ENCODE measurements at places on chromosomes 11 and 22.

DNA sequence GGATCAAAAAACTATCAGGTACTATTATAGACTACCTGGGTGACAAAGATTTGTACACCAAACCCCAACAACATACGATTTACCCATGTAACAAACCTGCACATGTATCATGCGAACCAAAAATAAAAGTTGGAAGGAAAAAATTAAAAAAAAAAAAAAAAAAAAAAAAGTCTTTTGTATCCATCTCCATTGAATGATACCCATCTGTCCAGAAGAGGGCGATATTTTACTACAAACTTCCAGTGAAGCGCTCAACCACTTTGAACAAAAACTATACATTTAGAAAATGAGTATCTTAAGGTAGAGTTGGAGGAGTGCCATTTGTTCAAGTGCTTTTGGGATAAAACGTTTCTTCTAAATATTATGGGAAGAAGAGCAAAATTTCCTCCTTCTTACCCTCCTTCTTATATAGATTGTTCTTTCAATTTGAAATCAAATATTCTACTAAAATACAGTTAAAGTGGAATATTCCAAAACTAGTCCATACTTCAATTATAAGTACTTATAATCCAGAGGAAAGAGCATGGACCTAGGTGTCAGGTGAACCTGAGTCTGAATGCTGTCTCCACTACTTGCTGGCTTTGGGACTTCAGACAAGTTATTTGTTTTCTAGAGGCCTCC lies 23.3 kb downstream of the ARL14EP start:
- peak; percentile 91 for DNase-seq

- no peak for DNase-seq
Measured at GRCh38 chr11:65912845-65913244, 6.0 kb downstream of the C11orf68 start.

GRCh38 chr11:13152264-13152663 lies 125.3 kb upstream of the BMAL1 start:
- DNase-seq, result no peak

DNA sequence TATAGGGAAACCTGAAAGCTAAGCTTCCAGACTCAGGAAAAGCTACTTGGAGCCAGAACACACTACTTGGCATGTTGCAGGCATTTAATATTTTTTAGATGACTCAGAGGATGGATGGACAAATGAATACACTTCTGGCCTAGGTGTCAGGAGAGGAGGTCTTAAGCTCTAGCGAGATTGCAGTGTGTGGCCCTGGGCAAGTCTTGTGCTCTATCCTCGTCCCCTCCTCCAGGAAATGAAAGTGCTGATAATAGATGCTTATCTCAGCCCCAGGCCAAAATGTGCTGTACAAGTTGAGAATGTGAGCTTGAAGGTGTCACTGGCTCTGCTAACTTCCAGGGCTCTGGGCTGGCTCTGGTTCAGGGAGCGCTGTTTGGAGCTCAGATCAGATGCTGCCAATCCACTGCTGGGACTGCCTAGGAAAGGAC lies 136.3 kb downstream of the PKNOX2 start:
- DNase-seq, result no peak

- no peak for DNase-seq
Measured at GRCh38 chr22:50176850-50177536, 6.5 kb downstream of the PANX2 start.

DNA sequence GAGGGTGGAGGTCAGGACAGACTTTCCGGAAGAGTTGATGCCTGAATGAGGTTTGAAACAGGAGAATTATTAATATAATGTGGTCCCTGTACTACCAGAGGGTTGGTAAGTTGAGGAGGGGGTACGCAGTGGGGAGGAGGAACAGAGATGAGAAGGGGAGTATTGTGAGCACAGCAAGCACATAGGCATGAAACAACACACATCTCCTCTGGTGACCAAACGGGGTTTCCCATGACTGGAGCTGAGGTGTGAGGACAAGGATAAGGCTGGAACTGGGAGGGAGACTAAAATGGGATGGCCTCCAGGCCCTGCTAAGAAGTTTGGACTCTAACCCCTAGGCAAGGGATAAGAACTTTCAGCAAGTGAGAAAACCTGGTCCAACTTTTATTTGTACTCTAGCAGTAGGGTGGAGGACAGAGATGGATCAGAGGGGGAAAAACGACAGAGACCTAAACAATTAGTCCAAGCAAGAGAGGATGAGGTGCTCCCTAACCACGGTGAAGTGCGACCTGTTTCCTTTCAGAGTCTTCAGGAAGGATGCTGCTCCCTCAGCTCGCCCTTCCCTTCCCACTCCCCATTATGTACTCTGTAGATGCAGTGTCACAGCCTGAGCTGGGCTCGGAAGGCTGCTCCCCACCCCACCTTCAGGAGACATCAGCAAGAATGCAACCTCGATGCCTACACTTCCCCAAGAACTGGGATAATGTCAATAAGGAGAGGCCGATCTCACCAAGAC lies 59.2 kb downstream of the BTG4 start:
- DNase-seq, result no peak

DNA sequence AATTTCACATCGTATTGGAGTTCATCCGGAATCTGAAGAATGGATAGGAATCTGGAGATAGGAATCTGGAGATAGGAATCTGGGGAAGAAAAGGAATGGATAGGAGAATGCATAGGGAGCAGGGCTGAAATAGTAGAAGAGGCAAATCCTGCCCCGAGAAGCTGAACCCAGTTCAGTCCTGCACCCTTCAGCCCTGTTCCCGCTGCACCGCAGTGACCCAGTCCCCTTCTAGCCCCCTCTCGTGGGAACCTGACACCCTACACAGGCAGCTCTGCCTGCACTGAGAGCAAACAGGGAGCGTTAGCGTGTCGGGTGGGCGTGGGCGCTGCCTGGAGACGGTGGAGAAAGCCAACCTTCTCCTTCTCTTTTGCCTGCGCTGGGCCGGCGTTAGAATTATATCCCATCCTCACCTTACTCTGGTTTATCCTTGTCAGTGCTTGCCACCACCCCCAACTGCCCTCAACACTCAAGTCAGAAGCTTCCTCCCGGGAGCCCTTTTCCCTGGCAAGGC lies 1.0 kb upstream of the CCKBR start:
- DNase-seq, result peak; percentile 71

DNA sequence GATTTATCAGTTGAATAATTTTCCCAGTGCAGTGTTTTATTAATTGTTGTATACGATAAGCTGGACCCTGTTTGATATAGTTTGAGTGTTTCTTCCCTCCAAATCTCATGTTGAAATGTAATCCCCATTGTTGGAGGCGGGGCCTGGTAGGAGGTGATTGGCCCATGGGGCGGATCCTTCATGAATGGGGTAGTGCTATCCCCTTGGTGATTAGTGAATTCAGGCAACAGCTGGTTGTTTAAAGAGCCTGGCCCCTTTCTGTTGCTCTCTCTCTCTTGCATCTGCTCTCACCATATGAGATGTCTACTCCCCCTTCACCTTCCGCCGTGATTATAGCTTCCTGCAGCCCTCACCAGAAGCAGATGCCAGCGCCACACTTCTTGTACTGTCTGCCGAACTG lies 1.5 kb downstream of the OR5A1 start:
- no peak for DNase-seq

DNA sequence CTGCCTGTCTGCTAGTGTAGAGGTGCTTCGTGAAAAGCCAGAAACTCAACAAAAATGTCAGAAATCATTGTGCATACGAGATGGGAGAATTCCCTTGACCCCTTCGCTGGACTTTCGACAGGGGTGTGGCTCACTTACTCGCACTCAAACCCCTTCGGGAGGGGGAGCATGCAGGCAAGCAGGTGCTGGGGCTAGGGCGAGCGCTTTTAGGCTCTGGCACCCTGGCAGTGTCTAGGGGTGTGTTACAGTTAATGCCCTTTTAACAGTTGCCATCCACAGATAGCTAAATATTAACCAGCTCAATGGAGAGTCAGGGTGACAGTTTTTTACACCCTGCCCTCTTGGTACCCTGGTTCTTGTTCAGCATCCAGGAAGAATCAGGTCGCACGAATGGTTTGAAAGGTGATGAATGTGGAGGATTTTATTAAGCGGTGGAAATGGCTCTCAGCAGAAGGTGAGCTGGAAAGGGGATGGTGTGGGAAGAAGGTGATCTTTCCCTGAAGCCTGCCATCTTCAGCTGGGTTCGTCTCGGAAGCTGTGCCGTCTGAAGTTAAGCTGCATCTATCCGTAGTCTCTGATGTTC lies 59.6 kb upstream of the SHANK2 start:
- no peak for DNase-seq

GRCh38 chr22:24953384-24954113 lies 1.0 kb downstream of the KIAA1671 start:
- DNase-seq, result no peak

DNA sequence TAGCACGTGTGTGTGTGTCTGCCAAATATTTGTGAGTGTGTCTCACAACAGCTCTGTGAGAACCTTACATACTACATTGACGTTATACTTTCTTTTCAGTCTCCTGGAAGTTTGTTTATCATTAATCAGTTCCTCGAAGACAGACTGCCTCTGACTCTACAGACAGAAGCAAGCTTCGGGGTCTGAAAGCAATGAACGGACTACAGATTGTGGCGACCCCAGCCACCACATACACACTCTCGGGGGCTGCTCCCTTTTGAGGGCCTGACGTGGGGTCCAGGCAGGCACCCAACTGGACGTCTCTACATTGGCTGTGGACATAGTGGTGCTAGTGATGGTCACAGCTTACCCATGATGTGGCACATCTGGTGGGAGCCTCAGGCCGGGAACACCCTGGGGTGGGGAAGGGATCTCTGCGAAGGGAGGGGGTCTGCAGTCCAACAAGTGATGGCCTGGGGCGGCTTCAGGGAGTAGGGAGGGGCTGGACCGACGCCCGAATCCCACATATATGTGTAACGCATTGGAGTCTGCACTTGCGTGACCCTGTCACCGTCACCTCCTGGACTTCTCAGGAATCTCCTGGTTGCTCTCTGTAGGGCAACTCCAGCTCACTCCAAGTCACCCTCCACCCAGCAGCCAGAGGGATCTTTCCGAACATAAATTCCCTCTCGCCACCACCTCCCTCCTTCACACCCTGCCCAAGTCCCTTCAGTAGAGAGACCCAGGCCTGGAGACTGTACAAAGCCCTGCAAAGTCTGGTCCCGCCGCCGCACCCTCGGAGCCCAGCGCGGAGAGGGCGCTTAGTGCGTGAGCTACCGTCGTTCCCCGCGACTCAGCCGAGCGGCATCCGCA lies 30.4 kb upstream of the TRIM29 start:
- no peak for DNase-seq

DNA sequence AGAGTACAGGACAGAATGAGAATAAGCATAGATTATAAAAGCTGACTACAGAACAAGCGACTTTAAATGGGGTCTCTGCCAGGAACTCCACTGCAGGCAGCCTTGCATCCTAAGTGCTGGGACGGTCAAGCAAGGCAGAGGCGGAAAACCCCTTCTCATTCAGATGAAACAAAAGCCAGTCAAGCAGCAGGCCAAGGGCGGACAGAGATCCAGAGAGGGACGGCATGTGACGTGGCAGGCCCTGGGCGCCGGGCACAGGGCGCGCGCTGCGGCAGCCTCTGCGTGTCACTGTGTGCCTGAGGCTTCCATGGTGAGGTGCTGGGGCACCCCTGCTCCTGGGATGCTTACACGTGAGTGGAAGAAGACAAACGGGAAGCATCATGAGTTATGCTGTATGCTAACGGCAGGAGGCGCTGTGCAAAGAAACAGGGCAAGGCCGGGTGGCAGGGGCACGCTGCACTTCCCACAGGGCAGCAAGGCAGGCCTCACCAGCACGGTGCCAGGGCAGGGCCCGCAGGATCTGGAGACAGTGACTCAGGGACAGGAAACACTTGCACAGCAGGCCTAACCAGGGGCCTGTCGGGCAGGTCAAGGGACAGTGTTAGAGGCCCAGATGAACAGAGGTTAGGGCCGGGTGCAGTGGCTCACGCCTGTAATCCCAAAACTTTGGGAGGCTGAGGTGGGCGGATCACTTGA lies 6.2 kb downstream of the TOLLIP start:
- DNase-seq, result no peak

DNA sequence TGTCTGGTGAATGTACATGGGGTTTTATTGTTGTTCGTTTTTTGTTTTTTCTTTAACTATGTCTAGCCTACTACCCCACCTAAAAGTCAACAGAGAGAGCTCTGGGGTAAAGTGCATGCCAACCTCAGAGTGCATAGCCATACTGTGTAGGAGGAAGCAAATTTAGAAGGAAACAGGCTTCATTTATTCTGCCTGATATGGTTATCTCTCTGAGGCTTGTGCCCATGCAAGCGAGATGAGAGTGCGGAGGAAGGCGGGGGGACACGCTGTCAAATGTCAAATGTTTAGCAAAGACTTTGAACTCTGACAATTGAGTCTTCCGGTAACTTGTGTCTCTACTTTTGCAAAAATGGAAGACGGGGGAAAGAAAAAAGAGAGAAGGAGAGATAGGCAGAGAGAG lies 295.5 kb downstream of the ETS1 start:
- no peak for DNase-seq

DNA sequence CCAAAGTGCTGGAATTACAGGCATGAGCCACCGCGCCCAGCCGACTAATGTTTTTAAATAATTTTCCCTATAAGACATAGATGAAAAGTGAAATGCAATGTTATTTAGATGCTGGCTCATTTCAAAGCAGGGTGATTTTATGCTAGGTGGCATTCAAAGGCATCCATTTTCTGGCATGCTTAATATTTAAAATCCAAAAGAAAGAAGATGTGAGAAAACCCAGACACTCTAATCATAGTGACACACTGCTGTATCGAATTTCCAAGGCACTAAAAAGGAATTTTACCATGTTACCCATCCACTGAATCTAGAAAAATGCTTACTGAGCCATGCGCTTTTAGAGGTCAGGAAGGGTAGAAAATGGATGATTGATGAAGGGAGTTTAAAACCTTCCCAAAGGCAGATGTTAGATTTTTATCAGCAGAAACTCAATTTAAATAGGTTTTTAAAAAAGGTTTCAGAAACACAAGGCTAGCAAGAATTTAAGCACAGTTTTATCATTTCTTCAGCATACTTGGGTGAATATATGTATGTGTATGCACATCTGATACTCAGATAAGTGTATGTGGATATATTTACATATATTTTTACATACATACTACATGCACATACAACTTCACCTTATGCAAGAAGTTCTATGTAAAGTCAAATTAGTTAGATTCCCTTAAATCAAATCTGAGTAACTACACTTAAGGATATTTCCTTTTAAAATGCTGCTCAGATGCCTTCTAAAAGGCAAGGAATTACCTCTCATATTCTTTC lies 24.1 kb upstream of the CCDC89 start:
- DNase-seq, result peak; percentile 10

DNA sequence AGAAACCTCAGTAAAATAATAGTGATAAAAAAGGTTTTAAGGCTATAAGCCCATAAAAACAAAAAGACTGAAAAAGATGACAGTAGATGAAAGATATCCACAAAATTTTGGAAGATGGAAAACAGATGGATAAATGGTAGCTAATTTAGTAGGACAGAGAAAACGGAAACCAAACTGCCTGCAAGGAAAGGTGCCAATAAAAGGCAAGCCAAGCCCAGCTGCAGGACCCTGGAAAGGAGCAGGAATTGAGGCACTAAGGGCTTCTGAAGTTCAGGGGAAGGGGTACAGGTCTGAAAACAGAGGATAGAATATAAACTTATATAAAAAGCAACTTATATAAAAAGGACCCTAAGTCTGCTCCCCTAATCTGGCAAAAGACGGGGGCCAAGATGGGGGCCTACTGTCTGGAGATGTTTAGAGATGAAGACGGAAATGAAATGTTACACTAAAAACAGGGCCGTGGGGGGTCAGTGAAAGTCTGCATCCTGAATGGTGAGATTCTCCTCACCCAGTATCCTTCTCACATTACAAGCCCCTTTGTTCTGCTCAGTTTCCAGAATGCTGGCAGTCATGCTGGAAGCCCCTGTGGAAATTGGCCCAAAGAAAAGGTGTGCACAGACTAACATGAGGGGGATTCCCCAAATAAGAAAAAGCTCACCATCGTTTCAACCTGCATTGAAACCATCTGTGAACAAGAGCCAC lies 269.3 kb upstream of the PITPNB start:
- DNase-seq, result peak; percentile 36

GRCh38 chr11:79922641-79923040 lies 481.8 kb upstream of the TENM4 start:
- no peak for DNase-seq

All from eye (tissue), 1 donor.